Fibroblast of mammary gland (primary cell): ENCODE measurements at places on chromosomes 16 and 17.
A peak's percentile ranks its signal among the peaks of the same experiment; 100 is the strongest.

- DNase-seq: no peak
Observed at GRCh38 chr16:78579020-78579419, 479.6 kb downstream of the WWOX start.

DNA sequence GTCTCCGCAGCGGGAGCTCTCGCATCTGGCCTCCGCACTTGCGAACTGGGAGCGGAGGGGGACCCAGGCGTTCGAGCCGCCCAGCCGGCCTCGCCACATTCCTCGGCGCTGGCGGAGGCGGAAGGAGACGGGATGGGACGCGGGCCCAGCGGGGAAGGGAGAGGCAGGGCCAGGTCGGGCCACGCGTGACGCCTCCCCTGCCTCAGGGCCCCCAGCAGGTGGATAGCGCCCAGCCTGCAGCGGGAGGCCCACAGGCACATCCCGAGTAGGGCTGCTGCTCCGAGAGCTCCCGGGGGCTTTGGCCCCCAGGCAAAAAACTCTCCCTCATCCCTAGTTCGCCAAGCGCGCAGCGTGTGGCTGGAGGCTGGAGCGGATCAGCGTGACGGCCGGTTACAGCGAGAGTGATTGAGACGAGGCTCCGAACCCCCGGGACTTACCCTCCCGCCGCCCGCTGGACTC lies 800 bp downstream of the PLEKHH3 start:
- peak; percentile 31 for DNase-seq

DNA sequence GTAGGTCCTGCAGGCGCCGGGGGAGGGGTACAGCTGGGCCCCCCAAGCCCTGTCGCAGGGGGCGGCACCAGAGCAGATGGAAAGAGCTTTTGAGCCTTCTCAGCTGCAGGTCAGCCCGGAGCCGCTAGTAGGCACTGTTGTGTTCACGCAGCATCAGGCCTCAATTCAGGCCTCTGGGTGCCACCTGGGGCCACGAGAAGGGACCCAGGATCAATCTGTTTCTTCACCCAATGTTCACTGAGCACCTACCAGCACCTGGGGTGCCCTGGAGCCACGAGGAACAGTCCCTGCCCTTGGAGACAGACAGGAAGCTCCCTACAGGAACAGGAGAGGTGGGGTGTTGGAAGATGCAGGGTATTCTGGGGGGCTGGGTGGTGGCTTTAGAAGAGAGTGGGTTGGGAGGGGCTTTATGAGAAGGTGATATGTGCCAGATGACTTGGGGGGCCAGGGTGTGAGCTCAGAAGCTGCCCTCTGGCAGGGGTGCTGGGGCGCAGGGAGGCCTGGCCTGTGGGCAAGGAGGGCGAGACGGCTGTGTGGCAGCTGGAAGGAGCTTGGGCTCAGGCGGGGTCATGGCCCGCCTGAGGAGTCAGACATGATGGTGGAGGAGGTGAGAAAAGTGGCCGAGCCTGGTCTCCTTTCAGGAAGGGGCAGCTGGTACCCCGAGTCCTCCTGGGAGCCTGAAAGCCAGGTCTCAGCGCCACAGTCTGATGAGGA lies 121.9 kb upstream of the GSE1 start:
- DNase-seq: no peak

DNA sequence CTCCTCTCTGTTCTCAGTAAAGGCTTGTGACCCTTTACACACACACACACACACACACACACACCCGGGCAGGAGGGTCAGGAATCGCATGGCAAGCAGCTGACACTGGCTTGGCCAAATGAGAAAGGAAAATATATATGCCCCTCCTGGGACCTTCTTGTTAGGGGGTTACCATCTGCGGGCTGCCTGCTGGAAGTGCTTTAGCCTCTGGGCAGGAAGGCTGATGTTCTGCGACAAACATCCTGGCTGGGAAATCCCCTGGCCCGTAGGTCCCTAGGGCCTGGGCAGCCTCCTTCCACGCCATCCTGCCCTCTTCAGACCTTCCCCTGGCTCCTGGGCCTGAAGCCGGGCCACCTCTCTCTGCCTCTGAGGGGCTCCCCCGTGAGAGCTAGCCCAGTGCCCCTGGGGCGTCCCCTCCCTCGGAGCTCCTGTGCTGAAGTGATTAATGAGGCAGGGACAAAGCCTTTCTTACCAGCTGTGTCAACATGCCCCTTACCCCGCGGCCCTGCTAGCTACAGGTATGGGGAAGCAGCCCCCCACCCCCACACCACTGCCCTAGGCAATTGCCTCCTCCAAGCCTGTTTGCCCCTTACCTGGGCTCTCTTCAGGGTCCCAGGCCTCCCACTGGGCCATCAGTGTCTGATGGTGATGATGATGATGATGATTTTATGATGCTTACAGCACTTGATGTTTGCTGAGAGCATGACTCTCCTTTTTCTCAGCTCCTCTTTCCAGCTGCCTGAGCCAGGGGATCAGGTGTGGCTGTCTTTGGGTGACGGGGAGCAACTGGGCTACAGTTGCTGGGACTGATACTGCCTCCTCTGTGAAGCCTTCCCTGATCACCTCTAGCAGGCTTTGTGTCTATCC lies 32.8 kb upstream of the ETV4 start:
- peak; percentile 36 for DNase-seq

DNA sequence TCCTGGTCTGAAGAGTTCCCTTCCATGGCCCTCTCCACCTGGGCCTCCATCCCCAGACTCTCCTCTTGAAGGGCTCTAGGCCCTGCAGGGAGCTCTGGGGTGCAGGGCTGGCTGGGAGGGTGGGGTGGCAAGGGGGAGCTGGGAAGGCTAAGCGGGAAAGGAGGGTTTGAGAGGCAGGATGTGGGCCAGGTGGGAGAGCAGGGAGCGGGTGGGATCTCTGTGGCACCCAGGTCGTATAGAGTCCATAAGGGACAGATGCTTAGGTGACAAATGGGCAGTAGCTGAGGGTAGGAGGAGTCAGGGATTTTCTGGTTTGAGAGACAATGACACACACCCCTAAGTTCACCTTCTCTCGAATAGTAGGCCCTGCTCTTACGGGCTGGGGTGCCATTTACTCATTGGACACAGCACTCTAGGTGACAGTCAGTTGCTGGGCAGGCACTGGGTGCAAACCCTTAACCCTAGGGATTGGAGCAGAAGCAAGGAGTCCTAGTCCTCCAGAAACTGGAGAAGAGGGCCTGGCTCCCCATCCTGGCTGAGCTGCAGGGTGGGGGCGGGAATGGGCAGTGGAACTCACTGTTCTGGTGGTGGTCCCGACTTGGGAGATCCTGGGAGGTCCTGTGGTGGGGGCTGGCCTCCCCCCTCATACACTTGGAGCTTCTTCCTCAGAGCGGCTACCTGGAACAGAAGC lies 15.3 kb downstream of the KIF18B start:
- no peak for DNase-seq

DNA sequence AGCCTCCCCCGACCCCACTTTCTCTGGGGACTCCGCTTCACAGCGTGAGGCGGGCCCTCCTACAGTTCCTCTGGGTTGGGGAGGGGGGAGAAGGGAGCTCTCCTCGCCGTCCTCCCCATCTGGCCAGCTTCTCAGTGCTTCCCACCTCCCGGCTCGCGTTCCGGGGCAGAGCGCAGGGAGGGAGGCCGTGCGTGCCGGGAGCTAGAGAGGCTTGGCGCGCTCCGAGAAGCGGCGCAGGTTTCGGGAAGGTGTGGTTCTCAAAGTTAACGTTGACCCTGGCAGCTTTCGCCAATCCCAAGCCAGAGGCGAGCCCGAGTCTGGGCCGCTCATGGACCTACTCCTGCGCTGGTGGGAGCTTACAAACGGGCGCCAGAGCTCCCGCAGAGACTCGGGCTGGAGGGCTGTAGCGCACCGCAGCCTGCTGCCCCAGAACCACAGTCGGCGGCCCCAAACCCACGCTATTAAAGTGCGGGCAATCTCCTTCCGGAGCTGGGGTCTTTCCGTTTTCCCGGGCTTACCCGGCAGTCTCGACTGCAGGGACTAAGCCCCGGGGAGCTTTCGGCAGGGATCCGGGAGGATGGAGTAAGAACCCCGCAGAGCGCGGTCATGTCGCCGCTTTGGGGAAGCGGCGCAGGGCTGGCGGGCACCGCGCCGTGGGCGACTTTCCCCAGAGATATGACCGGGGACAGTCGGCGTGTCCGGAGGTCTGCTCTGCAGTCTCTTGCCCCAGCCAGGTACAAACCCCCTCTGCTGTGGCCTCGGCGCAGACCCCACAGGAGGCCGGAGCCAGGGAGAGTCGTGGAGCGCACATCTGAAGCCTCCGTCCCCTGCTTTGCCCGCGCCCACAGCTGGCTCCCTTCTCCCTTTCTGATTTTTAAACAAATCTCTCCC lies 787 bp downstream of the CDH11 start:
- DNase-seq: no peak

- no peak for DNase-seq
Observed at GRCh38 chr16:13176711-13177110, 275.3 kb downstream of the SHISA9 start.

GRCh38 chr16:57770361-57770760 lies 31.9 kb downstream of the KIFC3 start:
- no peak for DNase-seq

- DNase-seq: peak; percentile 76
Observed at GRCh38 chr17:72602517-72603419, 481.9 kb downstream of the SOX9 start.

GRCh38 chr17:36460265-36460937 lies 26.1 kb upstream of the ZNHIT3 start:
- DNase-seq: no peak

- DNase-seq: peak; percentile 84
Observed at GRCh38 chr17:31274252-31274651, 22.8 kb downstream of the OMG start.

GRCh38 chr17:19714542-19715411 lies 1.6 kb downstream of the SLC47A2 start:
- DNase-seq: no peak

DNA sequence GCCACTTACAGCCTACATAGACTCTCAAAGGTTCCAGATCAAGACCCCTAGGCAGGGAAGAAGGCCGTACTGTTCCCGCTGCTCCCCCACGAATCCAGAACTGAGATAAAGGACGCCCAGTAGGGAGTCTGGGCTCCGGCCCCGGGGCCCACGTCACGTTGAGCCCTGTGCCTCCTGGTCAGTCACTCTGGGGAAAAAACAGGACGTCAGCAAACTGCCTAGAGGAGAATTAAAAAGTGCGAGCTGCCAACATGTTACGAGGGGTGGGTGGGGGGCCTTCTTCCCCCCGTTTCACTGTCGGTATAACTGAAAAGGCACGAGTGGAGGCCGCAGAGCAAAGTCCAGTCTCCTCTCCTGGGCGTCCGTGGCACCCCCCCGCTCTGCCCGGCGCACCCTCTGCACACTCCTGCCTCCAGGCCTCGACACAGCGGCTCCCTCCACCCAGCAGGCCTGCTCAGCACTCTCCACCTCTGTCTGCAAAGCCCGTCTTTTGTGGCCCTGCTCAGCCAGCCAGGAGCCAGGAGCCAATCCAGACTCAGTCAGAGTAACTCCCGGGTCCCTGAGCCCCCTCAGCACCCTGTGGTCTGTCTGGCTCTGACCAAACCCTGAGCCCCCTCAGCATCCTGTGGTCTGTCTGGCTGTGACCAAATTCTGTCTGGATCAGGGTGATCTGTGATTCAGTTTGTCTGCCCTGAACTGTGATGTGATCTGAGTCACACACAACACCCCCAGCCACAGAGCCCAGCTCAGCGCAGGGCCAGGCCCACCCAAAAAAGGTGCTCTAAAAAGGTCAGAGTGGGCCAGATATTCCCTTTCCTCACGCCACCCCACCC lies 6.2 kb downstream of the ITGAE start:
- DNase-seq: peak; percentile 59

DNA sequence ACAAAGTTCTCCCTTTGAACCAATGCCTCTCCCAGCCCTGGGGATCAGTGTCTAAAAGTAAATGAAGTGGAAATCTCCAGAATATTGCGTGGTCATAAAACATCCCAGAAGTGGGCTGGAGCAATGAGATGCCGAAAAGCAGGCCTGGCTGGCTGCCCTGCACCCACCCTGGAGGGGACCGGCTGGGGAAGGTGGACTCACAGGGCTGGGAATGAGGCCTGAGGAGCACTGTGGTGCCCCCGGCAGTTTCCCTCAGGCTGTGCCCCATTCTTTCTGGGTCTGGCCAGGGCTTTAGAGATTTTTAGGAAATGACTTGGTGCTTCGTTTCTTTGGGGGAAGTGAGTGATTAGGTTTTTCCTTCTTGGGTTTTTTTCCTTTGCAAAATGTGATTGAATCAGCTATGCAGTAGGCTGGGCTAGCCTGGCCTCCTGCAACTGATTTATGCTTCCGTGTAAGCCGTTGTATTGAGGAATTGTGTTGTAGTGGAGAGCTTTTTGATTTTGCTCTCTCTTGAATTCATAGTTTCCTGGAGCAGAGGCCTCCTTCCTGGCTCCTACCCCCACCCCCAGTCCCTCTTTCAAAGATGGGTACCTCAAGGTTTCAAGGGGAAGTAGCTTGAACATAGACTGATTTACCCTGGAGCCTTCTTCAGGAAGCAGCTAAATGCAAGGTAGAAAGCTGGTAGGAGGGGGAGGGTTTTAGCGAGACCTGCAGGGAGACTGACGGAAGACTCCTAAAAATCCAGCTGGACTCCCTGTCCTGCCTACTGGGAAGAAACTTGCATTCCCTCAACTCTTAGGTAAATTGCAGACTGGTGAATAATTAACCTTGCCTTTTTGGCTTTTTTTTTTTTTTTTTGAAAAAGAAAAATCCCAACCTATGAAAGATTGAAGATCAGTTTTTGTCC lies 170.2 kb downstream of the RAB11FIP4 start:
- DNase-seq: peak; percentile 56

DNA sequence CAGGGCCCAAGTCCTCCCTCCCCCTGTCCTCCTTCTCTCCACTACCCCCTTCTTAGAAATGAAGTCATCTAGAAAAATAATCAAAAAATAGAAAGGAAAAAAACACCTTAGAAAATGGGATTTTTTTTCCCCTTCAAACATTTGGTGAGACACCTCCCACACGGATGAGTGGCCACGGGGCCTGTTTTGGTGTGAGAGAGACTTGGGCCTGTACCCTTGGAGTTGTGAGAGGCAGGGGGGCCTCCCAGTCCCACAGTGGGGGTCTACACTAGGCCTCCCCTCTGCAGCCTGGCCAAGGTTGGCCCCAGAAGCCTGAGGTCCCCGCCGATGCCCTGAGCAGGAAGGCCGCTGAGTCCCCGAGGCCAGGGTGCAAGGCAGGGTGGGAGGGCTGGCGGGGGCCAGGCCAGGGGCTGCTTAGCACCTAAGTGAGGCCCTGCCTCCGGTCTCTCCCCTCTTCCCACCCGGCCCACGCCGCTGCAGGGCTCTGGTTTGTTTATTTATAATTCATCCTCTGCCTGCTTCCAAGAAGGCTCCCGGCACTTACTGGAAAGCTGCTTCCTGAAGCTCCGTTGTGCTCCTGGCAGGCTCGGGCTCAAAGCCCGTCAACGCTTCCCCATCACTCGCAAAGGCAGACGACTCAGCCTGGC lies 26.4 kb downstream of the NPTX1 start:
- DNase-seq: no peak
